Panc1 (cell line): ENCODE measurements at places on chromosomes 11 and 22.

DNA sequence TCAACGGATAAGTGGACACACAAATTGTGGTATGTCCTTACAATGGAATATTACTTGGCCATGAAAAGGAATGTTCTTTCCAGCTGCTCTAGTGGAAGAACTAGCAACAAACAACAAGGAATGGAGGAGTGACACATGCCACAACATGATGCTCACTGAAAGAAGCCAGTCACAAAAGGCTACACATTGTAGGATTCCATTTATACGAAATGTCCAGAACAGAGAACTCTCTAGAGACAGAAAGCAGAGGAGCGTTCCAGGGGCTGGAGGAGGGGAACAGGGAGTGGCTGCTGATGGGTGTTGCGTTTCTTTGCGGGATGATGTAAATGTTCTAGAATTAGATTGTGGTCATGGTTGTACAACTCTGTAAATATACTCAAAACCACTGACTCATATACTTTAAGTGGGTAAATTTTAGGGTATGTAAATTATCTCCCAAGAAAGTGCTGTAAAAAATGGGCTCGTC lies 32.4 kb upstream of the PDGFB start:
- no peak for DNase-seq

GRCh38 chr11:109089144-109089543 lies 332.8 kb upstream of the C11orf87 start:
- DNase-seq: no peak

- DNase-seq: no peak
Observed at GRCh38 chr11:725624-726202, 19.7 kb downstream of the EPS8L2 start.

DNA sequence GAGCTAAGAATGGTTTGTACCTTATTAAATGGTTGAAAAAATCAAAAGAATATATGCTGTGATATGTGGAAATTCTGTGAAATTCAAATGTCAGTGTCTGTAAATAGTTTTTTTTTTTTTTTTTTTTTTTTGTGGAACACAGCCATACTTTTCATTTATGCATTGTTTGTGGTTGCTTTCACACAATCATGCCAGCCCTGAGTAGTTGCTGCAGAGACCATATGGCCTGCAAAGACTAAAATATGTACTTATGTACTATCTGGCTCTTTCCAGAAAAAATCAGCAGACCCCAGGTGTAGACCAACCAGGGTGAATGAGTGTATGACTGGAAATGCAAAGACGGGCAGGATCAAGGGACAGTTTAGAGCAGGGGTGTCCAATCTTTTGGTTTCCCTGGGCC lies 98.3 kb downstream of the PTPRJ start:
- DNase-seq: no peak

- no peak for DNase-seq
Observed at GRCh38 chr22:24871611-24872205, 65.7 kb downstream of the SGSM1 start.

GRCh38 chr11:9639099-9639498 lies 24.8 kb upstream of the SWAP70 start:
- DNase-seq: no peak

GRCh38 chr22:47806894-47807293 lies 1044.4 kb downstream of the TBC1D22A start:
- no peak for DNase-seq
